ENCODE measurements at places on chromosomes 12 and 14. TPM values are rescaled to one million over a fixed set of nuclear protein-coding genes. Genes with fewer than 3 reads are reported as not detected.
A peak's percentile ranks its signal among the peaks of the same experiment; 100 is the strongest.

- no peak overlapping the region for H3K4me3 ChIP-seq
- H3K36me3 ChIP-seq: peaks cover 56% of the 10 kb centered on the region
- H3K27ac ChIP-seq: no peak overlapping the region
- no peaks in the 10 kb centered on the region for H3K4me1 ChIP-seq
Measured at GRCh38 chr14:50734950-50735695, 67.0 kb upstream of the SAV1 start.

DNA sequence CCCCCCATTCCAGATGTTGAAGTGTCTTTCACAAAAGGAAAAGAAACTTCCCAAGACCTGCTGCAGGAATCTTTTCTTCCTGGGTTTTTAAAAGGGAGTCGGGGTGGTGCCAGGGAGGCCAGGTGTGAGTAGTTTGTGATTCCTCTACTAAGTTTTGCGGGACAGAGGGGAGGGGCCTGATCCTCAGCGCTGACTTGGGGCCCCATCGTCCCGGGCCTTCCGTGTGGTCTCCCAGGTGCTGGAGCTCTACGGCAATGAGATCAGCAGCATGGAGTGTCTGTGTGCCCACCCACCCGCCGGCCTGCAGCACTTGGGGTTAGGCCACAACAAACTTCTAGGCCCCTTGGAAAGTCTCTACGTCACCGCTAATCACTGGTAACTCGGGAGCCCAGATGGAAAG is 4.5 kb downstream of the LRRC43 start:
- H3K4me3 ChIP-seq: no peak overlapping the region
- no peak overlapping the region for H3K27ac ChIP-seq
- peaks cover 21% of the 10 kb centered on the region for H3K4me1 ChIP-seq
- no peaks in the 10 kb centered on the region for H3K27me3 ChIP-seq
- H3K36me3 ChIP-seq: no peaks in the 10 kb centered on the region

DNA sequence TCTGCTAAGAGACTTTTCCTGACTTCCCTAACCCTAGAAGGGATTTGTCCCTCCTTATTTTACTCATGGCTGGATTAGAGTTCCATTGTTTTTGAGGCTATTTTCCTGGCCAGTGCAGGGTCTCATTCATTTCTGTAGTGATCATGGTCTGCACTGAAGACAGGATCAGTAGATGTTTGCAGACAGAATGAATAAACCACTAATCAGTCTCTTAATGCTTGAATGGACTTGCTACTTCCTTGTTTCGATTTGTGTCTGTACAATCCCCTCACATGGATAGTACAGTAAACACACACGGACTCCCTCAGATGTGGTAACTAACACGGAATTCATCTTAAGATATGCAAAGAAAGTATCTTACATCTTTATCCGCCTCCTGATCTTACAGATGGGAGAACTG is 102.6 kb upstream of the PRB2 start:
- H3K4me3 ChIP-seq: no peak overlapping the region
- H3K36me3 ChIP-seq: peaks cover 4% of the 10 kb centered on the region
- peaks cover 33% of the 10 kb centered on the region for H3K27me3 ChIP-seq
- H3K4me1 ChIP-seq: peaks cover 16% of the 10 kb centered on the region
- no peak for DNase-seq

GRCh38 chr12:27898022-27898421 is 74.5 kb downstream of the PTHLH start:
- DNase-seq: no peak
- no peaks in the 10 kb centered on the region for H3K4me1 ChIP-seq

DNA sequence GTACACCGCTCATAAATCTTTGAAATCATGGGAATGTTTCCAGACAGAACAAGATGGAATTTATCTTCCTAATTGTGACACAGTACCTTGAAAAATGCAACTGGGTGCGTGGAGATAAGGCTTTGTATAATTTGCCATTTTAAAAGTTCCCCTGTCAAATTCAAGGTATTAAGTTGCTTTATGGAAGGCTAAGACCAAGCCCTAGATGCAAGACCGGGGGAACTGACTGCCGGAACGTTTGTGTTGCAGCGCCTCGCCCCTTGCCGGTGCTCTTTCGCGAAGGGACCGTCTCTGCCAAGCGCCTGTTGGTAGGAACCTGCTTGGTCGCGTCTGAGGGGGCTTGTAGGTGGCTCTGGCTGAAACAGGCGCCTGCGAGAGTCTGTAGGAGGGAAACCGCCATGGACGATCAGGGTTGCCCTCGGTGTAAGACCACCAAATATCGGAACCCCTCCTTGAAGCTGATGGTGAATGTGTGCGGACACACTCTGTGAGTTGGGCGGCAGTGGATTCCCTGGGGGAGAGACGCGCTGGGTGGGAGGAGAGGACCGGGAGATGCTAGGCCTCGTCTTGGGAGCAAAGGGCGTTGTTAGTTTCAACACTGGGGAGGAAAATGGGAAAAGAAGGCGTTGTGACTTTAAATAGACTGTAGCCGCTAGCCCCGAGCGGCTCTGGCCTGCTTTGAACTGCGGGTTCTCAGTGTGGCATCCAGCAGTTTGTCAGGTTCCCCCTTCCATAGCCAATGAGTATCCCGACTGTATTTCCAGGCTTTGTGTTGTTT is at the start of gene MNAT1:
MNAT1 (plus strand) TSS at position 297 of the 778 bp plus-strand sequence; CDS start at position 399, 102 bp downstream.
- peaks cover 8% of the 10 kb centered on the region for H3K27me3 ChIP-seq
- H3K4me3 ChIP-seq: peak within 1 kb of the TSS; percentile 100
- H3K4me1 ChIP-seq: peaks cover 35% of the 10 kb centered on the region
- H3K27ac ChIP-seq: peak within 1 kb of the TSS; percentile 97
- peak; percentile 82 for DNase-seq
- peaks cover 4% of the 10 kb centered on the region for H3K36me3 ChIP-seq

- no peaks in the 10 kb centered on the region for H3K27me3 ChIP-seq
- peaks cover 53% of the 10 kb centered on the region for H3K4me1 ChIP-seq
- H3K27ac ChIP-seq: peak overlapping the region; percentile 93
- peak; percentile 70 for DNase-seq
- H3K4me3 ChIP-seq: peak overlapping the region; percentile 99
Measured at GRCh38 chr14:91415794-91416743, 1.6 kb downstream of the CCDC88C start.

DNA sequence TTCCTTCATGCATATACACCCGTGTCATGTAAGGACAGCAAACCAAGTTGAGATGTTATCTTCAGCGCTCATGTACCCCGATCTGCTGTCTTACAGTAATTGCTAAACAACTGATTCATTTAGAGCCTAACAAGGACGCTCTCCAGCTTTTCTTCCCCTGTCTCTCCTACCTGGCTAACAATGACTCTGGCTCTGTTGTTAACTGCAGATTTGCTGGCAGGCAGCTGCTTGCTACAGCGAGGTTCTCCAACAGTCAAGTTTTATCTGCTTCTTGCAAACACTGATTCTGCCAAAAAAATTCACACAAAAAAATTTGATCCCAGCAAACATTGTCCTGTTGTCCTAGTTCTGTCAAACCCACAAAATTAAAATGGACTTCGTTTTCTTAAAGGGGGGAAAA is 101.6 kb downstream of the OTX2 start:
- H3K27me3 ChIP-seq: peaks cover 8% of the 10 kb centered on the region
- H3K4me3 ChIP-seq: no peak overlapping the region
- H3K27ac ChIP-seq: no peak overlapping the region
- no peak for DNase-seq
- H3K4me1 ChIP-seq: no peaks in the 10 kb centered on the region

GRCh38 chr14:24852312-24853060 is 197.5 kb downstream of the STXBP6 start:
- no peak for DNase-seq
- no peak overlapping the region for H3K4me3 ChIP-seq
- H3K27ac ChIP-seq: no peak overlapping the region
- peaks cover 21% of the 10 kb centered on the region for H3K27me3 ChIP-seq

DNA sequence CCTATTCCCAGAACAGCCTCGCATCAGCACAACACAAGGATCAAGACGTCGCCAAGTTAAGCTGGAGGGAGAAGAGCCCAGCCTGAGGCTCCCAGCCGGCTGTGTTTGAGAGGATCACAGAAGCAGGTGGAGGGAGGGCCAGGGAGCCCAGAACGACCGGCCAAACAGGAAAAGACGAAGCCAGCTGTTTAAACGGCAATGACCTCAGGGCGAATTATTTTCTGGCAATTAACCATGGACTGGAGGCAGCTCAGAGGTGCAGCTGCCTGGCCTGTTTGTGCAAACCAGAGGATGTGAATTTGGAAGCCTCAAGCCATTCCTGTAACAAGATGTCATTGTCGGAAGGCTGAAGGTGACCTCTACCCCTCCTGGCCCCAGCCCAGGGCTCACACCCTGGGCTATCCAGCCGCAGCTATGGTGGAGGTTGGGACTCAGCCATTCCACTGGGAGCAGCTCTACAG is 175.8 kb upstream of the PRMT8 start:
- H3K27me3 ChIP-seq: peaks cover 5% of the 10 kb centered on the region
- H3K36me3 ChIP-seq: no peaks in the 10 kb centered on the region
- DNase-seq: no peak
- H3K4me1 ChIP-seq: no peaks in the 10 kb centered on the region

The IFT43 gene
- 27.1 TPM for polyA plus RNA-seq

The ADCY4 gene
- 0.24 TPM for polyA plus RNA-seq
